ENCODE measurements at places on chromosomes 3 and 15. TPM values are rescaled to one million over a fixed set of nuclear protein-coding genes. Genes with fewer than 3 reads are reported as not detected.

Gene NSMCE3
- polyA plus RNA-seq, result 7.6 TPM

Gene FAM240A
- 0.13 TPM for polyA plus RNA-seq

Gene P2RY1
- 3.0 TPM for polyA plus RNA-seq

Gene CPA3
- 0.40 TPM for polyA plus RNA-seq

Gene FHIT
- polyA plus RNA-seq, result 25.5 TPM

Gene GABRR3
- polyA plus RNA-seq, result not detected

Gene ERICH6
- 1.0 TPM for polyA plus RNA-seq

Gene LSAMP
- polyA plus RNA-seq, result 12.5 TPM

Gene SCN5A
- 1.1 TPM for polyA plus RNA-seq

Gene CCDC39
- 9.5 TPM for polyA plus RNA-seq

Gene TGM4
- 0.09 TPM for polyA plus RNA-seq

Gene MEGF11
- polyA plus RNA-seq, result 2.7 TPM

Gene CTXN2
- polyA plus RNA-seq, result 0.06 TPM

Gene TTLL13
- polyA plus RNA-seq, result not detected

Gene CSTA
- 0.55 TPM for polyA plus RNA-seq

Gene ZNF717
- 22.9 TPM for polyA plus RNA-seq

Gene OR5K3
- not detected for polyA plus RNA-seq

Gene RASGRP1
- 16.0 TPM for polyA plus RNA-seq

Gene GP9
- polyA plus RNA-seq, result 1.3 TPM
